ENCODE measurements at places on chromosomes 11 and 22. TPM values are rescaled to one million over a fixed set of nuclear protein-coding genes. Genes with fewer than 3 reads are reported as not detected.

The PDGFD gene
- total RNA-seq: 16.8 TPM

GRCh38 chr22:45452565-45453379 lies 39.3 kb downstream of the RIBC2 start:
- no peak for ATAC-seq

DNA sequence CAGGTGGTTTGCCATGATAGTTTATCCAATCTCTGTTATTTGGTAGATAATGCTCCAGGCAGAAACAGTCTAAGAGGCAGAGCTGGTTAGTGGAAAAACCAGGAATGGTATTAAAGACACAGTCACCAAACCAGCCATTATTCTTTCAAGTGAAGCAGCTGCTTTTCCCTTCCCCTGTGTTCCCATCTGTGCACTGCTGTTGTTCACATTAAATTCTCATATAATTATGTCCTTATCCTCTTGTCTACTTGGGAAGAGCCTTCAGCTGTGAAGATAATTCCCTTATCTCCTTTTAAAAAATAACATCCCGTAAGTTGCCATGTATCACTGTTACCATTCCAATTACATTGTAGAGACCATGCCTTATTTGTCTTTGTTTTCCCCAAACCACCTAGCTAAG lies 5.2 kb upstream of the TBCEL start:
- ATAC-seq: no peak

The C11orf65 gene
- total RNA-seq: not detected

- ATAC-seq: peak; percentile 53
Measured at GRCh38 chr11:44793350-44794090, 66.8 kb downstream of the TSPAN18 start.

The ZFTA gene
- 13.2 TPM for total RNA-seq

GRCh38 chr11:11426226-11426952 lies 73.3 kb upstream of the CSNK2A3 start:
- ATAC-seq: no peak

The USP2 gene
- 4.6 TPM for total RNA-seq

DNA sequence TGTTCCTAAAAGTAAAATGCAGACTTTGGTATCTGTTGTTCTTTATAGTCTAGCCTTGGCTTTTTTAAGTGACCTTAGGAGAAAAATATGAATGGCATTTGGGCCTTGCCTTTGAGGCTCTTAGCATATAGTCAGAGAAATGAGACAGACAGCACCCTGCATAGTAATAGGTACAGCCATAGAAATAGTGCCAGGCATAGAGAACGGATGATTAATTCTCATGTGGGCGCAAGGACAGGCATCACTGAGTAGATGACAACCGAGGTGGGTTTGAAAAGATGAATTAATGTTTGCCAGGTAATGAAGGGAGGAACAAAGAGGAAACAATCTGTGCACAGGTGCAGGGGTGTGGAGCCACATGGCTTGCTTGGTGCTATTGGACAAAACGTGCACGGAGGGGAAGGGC lies 90.5 kb downstream of the BMAL1 start:
- ATAC-seq: no peak

DNA sequence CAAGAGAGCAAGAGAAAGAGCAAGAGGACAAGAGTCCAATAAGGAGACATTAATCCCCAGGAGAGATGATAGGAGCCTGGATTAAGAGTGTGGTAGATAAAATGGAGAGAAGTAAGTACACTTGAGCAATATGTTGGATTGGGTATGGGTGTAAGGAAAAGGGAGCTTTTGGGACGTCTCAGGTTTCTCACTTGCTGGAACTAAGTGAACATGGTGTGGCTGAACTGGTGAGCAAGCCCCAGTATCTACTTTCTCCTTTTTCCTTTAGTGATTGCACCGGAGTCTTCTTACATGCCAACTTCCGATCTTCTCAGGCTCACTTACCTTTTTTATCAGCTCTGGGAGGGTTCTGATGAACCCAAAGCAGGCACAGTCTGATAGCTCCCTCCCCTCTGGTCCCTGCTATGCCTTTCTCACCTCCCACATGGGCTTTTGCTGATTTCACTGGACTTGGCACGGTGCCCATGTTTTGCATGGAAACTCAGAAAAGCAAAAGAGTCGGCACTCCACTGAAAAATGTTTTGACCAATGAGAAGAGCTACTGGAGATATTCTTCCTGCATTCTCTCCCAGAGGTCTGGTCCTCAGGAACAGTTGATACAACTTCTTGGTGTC lies 14.5 kb upstream of the APLNR start:
- ATAC-seq: no peak

GRCh38 chr11:102382384-102382783 lies 35.4 kb downstream of the BIRC2 start:
- ATAC-seq: no peak

GRCh38 chr11:77501758-77502157 lies 27.9 kb upstream of the PAK1 start:
- no peak for ATAC-seq

DNA sequence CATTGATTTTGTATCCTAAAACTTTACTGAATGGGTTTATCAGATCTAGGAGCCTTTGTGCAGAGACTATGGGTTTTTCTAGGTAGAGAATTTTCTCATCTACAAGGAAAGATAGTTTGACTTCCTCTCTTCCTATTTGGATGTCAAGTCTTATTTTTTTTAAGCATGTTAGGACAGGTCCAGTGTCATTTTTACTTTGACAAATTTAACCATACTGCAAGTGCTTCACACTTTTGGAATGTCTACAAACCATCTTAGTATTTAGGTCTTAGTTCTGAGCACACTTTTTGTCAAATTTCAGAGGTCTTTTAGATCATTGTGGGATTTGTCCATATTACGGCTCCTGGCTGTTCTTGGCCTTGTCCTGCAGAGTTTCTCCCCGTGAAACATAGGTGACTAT lies 715.2 kb upstream of the RAG2 start:
- ATAC-seq: no peak

DNA sequence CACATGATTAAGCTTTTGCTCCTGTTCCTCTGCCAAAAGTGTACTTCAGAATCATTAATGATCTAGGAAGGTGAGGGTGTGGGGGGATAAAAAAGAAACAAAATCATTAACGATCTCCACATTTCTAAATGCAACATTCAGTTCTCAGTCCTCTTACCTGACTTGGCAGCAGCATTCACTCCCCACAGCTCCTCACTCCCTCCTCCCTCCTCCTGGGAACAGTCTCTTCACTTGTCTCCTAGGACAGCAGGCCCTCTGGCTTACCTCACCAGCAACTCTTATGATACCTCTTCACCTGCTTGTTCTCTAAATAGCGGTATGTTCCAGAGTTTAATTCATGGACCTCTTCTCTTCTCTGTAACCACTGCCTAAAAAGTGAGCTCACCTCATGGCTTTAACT lies 56.5 kb upstream of the APOA1 start:
- ATAC-seq: no peak

The TESMIN gene
- 0.12 TPM for total RNA-seq

The OR2AG1 gene
- total RNA-seq: not detected

- ATAC-seq: no peak
Measured at GRCh38 chr11:117092951-117093590, 5.2 kb downstream of the SIK3 start.

The POTEH gene
- total RNA-seq: not detected

The TNNI2 gene
- not detected for total RNA-seq

The CNTN5 gene
- 0.16 TPM for total RNA-seq

DNA sequence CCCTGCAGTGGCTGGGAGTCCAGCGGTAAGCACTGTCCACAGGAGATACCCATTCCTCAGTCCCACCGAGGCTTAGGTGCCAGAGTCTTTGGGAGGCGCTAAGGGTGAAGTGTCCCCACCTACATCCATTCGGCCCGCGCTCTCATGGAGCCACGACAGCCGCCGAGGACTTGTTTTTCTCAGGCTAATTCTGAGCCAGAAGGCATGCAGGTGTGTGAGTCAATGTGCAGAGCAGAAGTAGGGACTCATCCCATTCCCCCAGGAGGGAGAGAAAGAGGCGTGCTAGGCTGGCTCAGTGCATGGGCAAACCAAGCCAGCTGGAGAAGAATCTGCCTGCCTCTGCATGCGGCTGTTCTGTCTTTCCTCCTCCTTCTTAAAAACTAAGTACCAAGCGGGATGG lies 46.6 kb downstream of the KCNC1 start:
- no peak for ATAC-seq

GRCh38 chr22:19292458-19293230 lies 1.1 kb upstream of the CLTCL1 start:
- peak; percentile 12 for ATAC-seq

GRCh38 chr11:47586098-47586855 lies at the start of gene FAM180B:
FAM180B (plus strand) TSS chr11:47586678; CDS start chr11:47586769, 91 bp downstream.
- ATAC-seq: peak; percentile 18

The RFPL3 gene
- not detected for total RNA-seq

The LRP5 gene
- total RNA-seq: 32.6 TPM

- no peak for ATAC-seq
Measured at GRCh38 chr22:30209642-30210041, 36.9 kb downstream of the LIF start.

The CSF2RB gene
- 12.0 TPM for total RNA-seq

- no peak for ATAC-seq
Measured at GRCh38 chr11:86517557-86517956, 142.9 kb downstream of the CCDC81 start.

DNA sequence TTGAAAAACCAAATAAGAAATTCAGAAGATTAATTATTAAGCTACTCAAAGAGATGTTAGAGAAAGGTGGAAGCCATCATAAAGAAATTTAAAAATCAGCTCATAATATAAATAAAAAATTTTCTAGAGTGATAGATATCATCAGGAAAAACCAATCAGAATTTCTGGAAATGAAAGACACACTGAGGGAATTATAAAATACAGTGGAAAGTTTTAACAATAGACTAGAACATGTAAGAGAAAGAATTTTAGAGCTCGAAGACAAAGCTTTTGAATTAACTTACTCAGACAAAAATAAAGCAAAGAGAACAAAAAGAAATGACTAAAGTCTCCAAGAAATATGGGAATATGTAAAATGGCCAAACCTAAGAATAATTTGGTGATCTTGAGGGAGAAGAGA lies 1926.9 kb upstream of the RAG2 start:
- ATAC-seq: no peak

DNA sequence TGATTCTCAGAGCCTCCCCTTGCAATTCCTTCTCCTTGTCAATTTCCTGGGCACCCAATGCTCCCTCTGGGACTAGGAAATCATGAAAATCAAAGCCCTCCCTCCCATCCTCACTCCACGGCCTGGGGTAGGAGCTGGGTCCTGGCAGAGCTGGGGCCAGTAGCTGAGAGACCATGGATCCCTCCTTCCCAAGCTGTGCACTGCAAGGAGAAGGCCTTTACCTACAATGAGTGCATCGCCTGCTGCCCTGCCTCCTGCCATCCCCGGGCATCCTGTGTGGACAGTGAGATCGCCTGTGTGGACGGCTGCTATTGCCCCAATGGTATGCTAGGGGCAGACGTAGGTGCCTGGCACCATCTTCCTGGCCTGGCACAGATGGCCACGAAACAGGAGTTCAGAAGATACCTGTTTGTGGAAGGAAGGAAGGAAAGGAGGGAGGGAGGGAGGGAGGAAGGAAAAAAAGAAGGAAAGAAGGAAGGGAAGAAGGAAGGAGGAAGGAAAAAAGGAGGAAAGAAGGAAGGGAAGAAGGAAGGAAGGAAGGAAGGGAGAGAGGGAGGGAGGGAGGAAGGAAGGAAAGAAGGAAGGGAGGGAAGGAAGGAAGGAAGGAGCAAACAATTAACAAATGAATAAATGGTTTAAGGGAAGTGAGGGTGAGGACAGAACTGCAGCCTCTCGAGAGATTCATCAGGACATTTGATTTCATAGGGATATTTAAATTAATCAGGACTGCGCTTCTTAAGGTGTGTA lies 12.5 kb downstream of the OTOG start:
- no peak for ATAC-seq

DNA sequence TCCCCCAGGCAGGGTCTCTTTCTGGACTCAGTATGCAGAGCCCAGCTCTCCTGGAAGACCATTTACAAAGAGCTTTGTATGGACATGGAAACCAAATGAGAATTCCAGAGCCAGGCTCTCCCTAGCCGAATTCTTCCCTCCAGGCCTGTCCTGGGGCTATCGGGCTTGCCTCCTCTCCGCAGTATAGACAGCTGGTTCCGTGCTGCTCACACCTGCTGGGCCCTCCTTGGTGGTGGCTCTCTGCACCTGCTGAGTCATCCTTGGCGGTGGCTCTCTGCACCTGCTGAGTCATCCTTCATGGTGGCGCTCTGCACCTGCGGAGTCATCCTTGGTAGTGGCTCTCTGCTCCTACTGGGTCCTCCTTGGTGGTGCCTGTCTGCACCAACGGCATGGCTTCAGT lies 743.5 kb downstream of the BRD1 start:
- no peak for ATAC-seq

The DRD4 gene
- total RNA-seq: not detected

- no peak for ATAC-seq
Measured at GRCh38 chr11:47270331-47271271, 668 bp downstream of the MADD start.

The CCDC89 gene
- 1.7 TPM for total RNA-seq

DNA sequence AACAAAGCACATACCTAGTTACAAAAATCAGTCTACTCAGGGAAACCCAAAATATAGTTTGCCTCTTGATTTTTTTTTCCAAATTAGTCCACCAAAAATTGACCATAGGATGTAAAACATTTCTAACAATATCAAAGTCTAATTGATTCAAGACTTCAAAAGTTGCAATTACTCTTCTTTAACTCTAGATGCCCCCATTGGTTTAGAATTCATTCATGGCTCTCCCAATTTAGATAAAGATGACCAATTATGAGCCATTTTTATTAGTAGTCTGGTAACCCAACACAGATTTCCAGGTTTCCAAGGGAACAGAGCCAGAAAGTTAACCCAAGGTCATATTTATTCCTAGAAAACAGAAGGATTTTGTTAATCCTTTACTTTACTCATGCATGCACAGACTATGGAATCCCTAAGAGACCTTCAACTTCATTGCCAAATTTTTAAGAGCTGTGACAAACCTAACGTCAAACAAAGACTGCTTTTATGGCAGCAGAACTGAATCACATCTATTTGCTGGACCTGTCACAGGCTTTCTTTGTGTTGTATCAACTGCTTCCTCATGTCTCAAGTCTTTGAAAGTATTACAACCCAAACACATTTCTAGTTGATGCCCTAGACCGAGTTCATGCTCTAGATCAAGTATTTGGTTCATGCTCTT lies 55.3 kb downstream of the C22orf42 start:
- no peak for ATAC-seq

The ANO1 gene
- 22.5 TPM for total RNA-seq

- ATAC-seq: no peak
Measured at GRCh38 chr11:94928117-94928990, 45.0 kb downstream of the CWC15 start.

DNA sequence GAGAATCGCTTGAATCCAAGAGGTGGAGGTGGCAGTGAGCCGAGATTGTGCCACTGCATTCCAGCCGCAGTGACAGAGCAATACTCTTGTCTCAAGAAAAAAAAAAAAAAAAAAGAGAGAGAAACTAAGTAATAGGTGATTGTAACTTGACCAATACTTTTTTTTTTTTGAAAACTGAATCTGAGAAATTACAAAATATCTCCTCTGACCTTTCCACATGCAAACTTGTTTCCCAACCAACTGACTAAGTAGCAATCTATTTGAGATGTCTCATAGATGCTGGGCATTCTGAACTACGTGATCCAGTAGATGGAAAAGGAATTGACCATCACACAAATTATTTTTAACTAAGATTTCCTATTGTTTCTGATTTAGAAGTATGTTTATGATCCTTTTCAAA lies 407.3 kb upstream of the CHORDC1 start:
- no peak for ATAC-seq

GRCh38 chr11:12403997-12404350 lies 26.6 kb downstream of the PARVA start:
- ATAC-seq: no peak

All from gastroesophageal sphincter (tissue), 4 donors.